ENCODE measurements at places on chromosomes 16 and 17.
A peak's percentile ranks its signal among the peaks of the same experiment; 100 is the strongest.

DNA sequence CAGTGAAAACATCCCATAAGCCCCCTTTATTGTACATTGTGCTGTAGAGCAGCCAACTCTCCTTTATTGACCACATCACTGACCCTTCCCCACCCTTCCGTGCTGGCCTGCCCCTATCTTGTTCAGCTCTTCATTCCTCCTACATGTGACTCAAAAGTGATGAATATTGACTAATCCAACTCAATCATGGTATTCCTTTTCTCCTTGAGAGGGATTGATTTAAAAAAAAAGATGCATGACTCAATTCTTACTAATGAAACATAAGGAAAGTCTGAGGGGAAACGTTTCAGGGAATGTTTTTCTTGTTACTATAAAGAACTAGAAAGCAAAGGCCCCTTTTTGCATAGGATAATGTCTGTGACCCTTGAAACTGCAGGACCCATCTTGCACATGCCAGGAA, 125.2 kb upstream of the SOX9 start:
- no peak for DNase-seq

- DNase-seq = no peak
These were observed 3.4 kb upstream of the PRSS8 start for GRCh38 chr16:31138621-31139578.

DNA sequence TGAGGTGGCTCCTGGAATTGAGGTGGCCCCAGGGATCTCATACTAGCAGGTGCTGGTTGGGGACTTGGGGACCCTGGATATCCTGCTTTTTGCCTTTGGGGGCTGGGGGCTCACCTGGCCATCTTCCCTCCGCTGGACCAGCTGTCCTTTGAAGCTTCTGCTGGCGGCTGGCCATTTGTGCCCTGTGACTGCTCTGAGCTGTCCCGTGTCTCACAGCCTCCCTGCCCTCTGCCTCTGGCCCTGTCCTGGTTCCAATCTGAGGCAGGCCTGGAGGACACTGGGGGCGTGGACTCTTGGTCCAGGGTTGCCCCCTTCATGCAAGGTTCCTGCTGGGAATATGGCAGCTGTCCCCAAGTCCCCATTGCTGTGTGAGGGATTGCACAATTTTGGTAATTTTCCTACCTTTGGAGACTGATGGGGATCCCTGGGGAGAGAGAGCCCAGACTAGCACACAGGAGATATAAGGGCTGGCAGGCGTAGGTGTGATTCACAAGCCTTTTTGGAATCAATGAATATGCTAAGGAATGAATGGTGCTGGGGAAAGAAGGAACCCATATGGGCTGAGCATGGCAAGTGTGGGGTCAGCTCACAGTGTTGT, 19.2 kb downstream of the ADCY7 start:
- no peak for DNase-seq

GRCh38 chr16:17984810-17985209, 351.7 kb downstream of the NPIPA8 start:
- DNase-seq = no peak

GRCh38 chr17:2700491-2701141, 10.9 kb downstream of the CLUH start:
- DNase-seq = no peak

DNA sequence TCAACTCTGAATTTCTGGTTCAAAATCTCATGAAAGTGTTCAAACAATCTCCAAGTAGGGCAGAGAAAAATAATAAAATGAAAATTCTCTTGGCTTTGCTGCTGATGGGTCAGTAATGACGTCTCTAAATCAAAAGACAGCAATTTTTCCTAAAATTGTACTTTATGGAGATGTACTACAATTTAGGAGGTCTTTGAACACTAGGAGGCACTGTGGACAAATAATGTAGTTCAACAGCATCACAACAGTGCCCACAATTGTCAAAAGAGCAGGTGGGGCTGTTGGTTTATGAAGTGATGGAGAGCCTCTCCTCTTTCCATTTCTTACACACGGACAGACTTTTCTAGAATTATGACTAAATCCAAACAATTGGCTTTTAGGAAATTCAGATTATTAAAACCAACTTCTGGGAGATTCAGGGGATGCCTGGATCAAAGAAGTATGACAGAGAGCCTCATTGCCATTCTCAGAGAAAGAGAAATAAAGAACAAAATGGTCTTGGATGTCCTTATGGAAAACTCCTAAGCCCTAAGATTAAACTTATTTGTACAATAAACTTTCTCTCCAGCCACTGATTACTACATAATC, 23.8 kb downstream of the EZH1 start:
- peak; percentile 73 for DNase-seq

GRCh38 chr17:43591001-43591400, 44.9 kb upstream of the ETV4 start:
- no peak for DNase-seq

DNA sequence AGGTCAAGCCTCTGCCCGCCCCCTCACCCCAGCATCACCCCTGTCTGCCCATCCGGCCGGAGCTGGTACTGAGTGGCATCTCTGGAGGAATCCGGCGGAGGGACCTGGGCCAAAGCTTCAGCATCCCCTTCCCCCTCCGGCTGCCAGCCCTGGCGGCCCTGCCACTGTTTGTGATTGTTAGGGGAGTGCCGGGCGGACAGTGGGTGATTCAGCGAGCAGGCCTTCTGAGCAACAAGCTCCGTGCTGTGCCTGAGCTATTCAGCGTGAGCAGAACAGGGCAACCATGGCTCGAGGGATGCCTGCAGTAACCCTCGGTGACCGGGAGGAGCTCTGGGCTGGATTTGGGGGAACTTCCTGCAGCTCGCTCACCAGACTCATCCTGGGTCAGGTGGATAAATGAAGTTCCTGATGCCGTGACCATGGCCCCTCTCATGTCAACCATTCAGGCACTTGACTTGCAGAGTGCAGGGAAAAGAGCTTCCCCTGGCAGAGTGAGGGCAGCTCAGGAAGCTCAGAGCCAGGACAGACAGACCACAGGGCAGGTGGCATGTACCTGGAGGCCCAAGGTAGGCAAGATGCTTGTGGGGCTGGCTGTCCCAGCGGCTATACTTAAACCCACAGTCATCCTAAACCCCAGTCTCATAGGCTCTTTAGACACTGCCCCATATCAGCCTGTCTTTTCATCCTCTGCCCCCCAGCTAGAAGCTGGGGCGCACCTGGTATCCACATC, 24.3 kb upstream of the MLKL start:
- DNase-seq = no peak

- DNase-seq = no peak
These were observed 157.4 kb downstream of the PRKCA start for GRCh38 chr17:66459811-66460270.

DNA sequence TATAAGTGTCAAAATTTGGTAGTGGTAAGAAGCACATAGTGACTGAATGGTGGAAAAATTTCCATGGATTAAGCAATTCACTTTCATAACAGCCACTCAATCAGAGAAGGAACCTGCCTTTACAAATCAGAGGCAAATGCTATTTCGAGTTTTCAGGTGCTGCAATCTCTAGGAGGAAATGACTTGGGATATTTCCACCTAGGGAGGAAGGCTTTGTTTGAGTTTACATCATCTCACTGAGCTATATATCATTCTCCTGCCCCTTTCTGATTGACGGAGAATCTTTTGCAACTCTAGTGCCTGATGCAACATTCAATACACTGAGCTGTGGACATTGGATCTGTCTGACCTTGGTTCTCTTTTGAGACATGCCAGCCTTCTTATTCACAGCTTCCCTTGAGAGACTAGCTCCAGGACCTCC, 26.3 kb downstream of the MARCHF10 start:
- no peak for DNase-seq

DNA sequence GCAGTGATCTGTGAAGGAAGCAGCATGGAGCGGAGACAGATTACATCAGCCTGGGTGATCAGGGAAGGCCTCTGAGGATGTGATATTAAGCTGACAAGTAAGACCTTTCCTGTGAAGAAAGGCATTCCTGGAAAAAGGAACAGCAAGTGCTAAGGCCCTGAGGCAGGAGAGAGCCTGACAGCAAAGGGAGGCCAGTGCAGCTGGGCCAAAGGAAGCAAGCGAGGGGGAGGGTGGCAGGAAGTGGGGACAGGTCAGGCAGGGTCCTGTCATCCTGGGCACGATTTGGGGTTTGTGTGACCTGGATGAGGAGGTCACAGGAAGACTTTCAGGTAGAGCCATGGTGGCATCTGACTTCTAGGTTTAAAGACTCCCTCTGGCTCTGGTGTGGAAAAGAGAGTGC, 12.3 kb downstream of the CPNE2 start:
- no peak for DNase-seq

GRCh38 chr17:44071198-44071520, 624 bp downstream of the G6PC3 start:
- no peak for DNase-seq

DNA sequence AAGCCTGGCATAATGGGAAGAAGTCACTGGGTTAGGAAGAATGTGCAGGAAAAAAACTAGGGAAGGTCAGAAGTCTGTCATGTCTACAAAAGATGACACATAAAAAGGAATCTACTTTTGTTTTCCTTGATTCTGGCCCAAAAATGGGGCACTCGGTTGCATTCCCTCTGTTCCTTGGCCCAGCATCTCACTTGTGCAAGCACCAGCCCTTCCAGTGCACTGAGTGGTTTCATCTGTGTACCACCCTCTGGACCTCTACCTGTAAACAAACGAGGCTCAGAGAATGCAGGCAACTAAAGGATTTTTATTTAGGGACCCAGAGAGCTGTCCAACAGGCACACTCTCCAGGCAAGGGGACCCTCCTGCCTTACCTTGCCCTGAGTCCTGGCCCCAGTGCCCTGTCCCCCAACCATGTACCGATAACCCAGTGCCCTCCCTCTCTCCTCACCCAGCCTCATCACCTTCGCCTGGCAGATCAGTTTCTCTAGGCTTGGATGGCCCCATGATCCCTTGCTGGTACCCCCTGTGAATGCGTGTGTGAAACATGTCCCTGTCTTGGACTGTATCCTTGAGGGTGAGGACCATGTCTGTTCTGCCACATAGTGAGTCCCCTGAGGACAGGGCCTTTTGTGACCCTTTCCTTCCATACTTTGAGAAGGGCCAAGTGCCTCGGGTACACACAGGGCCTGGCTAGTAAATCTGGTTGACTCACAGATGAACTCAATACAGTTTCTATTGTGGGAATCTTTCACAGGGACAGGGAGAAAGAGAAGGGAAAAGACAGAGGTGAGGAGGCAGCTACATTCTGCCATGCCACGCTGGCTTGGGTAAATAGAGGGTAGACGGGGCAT, 13.3 kb downstream of the NXPH3 start:
- no peak for DNase-seq

DNA sequence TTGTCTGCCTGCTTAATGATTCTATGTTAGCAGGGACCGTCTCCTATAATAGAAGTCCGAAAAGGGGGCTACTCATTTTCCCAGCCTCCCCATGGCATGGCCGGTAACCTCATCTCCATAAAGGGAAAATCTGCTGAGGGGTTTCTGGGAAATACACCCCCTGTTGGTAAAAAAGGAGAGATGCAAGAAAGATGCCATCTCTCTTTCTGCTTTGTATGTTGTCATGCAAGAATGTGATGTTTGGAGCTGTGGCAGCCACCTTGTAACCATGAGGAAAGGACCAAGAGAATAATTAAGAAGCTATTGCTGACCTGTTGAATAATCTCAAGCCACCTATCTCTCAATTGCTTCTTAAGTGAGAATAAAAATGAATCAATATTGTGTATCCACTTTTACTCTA, 94.8 kb upstream of the XYLT1 start:
- DNase-seq = no peak

- no peak for DNase-seq
These were observed 1.9 kb upstream of the SNAI3 start for GRCh38 chr16:88688013-88688778.

GRCh38 chr17:14303343-14304221, 2.7 kb downstream of the HS3ST3B1 start:
- no peak for DNase-seq

DNA sequence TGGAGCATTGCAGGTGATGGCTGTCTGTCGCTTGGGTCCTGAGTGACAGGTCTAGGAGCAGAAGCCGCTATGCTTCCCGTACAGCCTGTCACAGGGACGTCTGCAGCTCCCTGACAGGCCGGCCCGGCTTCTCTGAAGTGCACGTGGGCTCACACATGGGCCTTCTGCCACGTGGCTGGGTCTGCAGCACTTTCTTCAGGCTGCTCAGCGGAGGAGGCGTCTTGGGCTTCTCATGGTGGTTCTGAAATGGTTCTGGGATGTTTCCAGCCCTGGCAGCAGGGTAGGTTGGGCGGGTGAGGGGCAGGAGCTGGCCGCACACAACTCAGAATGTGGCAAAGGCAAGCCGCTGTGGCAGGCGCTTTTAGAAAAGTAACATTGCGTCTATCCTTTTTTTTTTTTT, 80.3 kb upstream of the ZNF750 start:
- no peak for DNase-seq
